Testis (tissue), 5 donors: ENCODE measurements at places on chromosomes 3 and 15. TPM values are rescaled to one million over a fixed set of nuclear protein-coding genes. Genes with fewer than 3 reads are reported as not detected.

The AMT gene
- 3.8 TPM for total RNA-seq

- no peaks in the 10 kb centered on the region for H3K27me3 ChIP-seq
- H3K4me1 ChIP-seq = peaks cover 5% of the 10 kb centered on the region
- H3K4me3 ChIP-seq = no peak overlapping the region
- H3K36me3 ChIP-seq = no peaks in the 10 kb centered on the region
- no peak overlapping the region for H3K27ac ChIP-seq
These were observed 16.8 kb downstream of the ARMC8 start for GRCh38 chr3:138203938-138204337.

The LTF gene
- total RNA-seq = 0.31 TPM

The CCR3 gene
- not detected for total RNA-seq

GRCh38 chr3:56133423-56133822, 334.8 kb downstream of the ERC2 start:
- H3K27me3 ChIP-seq = no peaks in the 10 kb centered on the region
- H3K27ac ChIP-seq = no peak overlapping the region
- no peak overlapping the region for H3K4me3 ChIP-seq
- no peaks in the 10 kb centered on the region for H3K4me1 ChIP-seq
- no peaks in the 10 kb centered on the region for H3K36me3 ChIP-seq
- no peak for DNase-seq

DNA sequence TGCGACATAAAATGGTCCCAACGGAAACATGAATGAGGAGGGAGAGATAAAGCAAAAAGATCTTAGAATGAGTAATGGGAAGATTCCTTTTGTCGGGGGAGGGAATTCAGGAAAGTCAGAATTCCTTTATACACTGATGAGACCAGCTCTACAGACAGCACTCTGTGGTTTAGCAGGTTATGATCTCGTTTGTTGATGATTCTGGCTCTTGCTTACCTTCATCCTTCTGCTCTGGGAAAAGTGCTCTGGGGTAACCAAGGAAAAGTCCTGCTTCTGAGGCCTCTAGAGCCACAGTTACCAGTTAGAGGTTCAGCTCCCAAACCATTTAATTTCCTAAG, 150.7 kb upstream of the NR2E3 start:
- no peak overlapping the region for H3K27ac ChIP-seq
- no peaks in the 10 kb centered on the region for H3K4me1 ChIP-seq
- no peaks in the 10 kb centered on the region for H3K27me3 ChIP-seq
- no peak overlapping the region for H3K4me3 ChIP-seq
- H3K36me3 ChIP-seq = no peaks in the 10 kb centered on the region
- no peak for DNase-seq

GRCh38 chr3:100073714-100074307, 40.5 kb downstream of the FILIP1L start:
- no peaks in the 10 kb centered on the region for H3K36me3 ChIP-seq
- no peaks in the 10 kb centered on the region for H3K27me3 ChIP-seq

The CXCR6 gene
- total RNA-seq = 0.16 TPM

The DLL4 gene
- 3.9 TPM for total RNA-seq

- no peaks in the 10 kb centered on the region for H3K36me3 ChIP-seq
- no peak overlapping the region for H3K27ac ChIP-seq
- peaks cover 4% of the 10 kb centered on the region for H3K4me1 ChIP-seq
These were observed 120.9 kb upstream of the PDZRN3 start for GRCh38 chr3:73745526-73746191.

The NR2E3 gene
- 4.3 TPM for total RNA-seq
